ENCODE measurements at places on chromosomes 5 and 9.

DNA sequence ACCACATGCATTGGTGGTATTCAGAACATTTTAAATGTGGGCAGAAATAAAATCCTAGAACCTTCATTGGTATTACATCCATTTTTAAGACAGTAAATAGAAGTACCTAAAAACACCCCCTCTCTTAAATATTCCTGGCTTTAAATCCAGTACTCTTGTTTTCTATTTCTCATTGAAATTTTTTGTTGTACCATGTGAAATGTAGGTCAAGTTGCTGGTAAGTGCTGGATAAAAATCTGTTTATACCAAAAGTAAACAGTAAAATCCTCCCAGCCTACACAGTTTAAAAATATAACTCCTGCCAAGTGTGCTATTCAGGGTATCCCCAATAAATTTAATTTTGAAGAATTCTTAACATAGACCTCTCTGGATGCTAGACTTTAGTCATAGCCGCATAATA lies 75.0 kb upstream of the FST start:
- DNase-seq: no peak

GRCh38 chr5:135965504-135965903 lies 10.7 kb upstream of the LECT2 start:
- DNase-seq: no peak

DNA sequence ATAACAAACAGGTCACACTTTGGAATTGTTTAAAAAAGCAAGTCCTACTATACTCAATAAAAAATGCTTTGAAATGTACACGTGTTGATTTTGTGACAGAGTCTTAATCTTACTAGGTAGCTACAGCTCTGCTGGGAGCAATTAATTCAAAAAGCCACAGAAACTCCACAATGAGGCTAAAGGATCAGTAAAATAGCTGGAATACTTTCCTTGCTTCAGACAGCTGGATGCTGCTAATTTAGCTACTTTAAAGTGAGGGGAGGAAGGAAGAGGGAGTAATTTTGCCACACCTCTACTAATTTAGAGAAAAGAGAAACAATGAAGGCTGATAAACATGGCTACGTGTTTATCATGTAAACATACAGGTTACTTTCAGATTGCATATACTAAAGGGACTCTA lies 927.6 kb upstream of the DMAC1 start:
- no peak for DNase-seq

- DNase-seq: no peak
Observed at GRCh38 chr5:172421-172820, 18.9 kb upstream of the LRRC14B start.

DNA sequence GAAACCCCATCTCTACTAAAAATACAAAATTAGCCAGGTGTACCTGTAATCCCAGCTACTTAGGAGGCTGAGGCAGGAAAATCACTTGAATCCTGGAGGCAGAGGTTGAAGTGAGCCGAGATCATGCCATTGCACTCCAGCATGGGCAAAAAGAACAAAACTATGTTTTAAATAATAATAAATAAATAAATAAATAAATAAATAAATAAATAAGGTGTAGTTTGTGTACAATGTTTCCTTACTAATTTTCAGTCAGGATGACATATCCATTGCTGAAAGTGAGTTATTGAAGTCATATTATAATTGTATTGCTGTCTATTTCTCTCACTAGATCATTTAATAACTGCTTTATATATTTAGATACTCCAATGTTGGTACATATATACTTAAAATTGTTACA lies 581.5 kb upstream of the DAB2 start:
- no peak for DNase-seq

DNA sequence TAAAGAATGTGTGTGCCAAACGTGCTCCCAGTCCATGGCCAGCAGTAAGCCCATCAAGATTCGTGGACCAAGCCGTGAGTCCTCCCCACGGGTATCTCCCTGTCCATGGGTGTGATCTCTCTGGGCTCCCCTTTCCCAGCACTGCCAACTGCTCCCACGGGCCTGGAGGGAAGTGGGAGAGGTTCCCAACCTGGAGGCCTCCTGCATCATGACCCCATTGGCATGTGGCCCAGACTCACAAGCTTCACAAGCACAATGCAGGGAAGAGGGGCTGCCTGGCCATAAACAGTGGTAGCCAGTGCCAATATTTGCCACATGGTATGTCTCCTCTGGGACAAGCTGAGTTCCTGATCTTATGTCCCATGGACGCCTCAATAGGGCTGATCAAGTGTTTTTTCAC lies 59.1 kb downstream of the ABLIM3 start:
- DNase-seq: no peak

- DNase-seq: peak; percentile 69
Observed at GRCh38 chr5:31855134-31856040, 216.5 kb downstream of the PDZD2 start.

- DNase-seq: no peak
Observed at GRCh38 chr9:106414042-106414441, 448.9 kb upstream of the ZNF462 start.

DNA sequence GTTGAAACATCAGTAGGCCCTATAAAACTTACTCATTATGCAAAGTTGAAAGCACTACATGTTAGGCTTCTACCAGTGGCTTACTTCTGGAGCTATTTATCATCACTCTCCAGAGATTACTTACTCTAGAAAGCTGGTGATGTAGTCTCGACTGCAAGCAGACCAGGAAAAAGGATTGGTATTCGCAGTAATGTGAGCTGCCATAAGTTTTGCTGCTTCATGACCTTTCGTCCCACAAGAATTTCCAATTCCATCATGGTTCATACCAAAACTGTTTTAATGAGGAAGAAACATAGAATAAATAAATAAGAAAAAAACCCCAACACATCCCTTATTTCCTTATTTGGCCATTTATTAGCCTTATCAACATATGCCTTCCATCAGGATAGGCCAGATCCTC lies 181.9 kb downstream of the ADAMTS6 start:
- no peak for DNase-seq

GRCh38 chr9:123119566-123119965 lies 86.1 kb downstream of the GPR21 start:
- DNase-seq: peak; percentile 13

DNA sequence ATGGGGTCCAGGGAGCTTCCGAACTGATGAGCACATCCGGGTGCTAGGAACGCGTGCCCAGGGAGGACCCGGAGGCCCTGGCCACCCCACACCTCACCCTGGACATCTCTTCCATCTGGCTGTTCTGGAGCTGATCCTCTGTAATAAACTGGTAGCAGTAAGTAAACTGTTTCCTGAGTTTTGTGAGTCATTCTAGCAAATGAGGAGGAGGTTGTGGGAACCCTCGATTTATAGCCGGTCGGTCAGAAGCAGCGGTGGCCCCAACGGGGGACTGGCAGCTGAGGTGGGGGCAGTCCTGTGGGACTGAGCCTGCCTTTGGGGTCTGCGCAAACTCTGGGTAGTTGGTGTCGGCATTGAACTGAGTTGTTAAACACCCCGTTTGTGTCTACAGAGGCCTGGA lies 15.4 kb upstream of the UBAC1 start:
- DNase-seq: no peak

All from H7 (cell line).